ENCODE measurements at places on chromosomes 4 and X. TPM values are rescaled to one million over a fixed set of nuclear protein-coding genes. Genes with fewer than 3 reads are reported as not detected.

ENPEP gene
- total RNA-seq = not detected

ENPP6 gene
- total RNA-seq = not detected

SYP gene
- 0.27 TPM for total RNA-seq

CNKSR2 gene
- not detected for total RNA-seq

H2BW2 gene
- not detected for total RNA-seq

ATP8A1 gene
- total RNA-seq = 4.0 TPM

TADA2B gene
- 8.4 TPM for total RNA-seq

HSFX4 gene
- not detected for total RNA-seq

MAPK10 gene
- total RNA-seq = 0.07 TPM

WAS gene
- total RNA-seq = 0.13 TPM

PRSS12 gene
- total RNA-seq = 5.1 TPM

SPINK2 gene
- not detected for total RNA-seq

PFKFB1 gene
- total RNA-seq = not detected

MAGEA11 gene
- total RNA-seq = not detected

PCDH7 gene
- total RNA-seq = 0.05 TPM

DCAF8L2 gene
- not detected for total RNA-seq

CLDN2 gene
- not detected for total RNA-seq

ZCCHC18 gene
- total RNA-seq = 1.5 TPM

CDKL5 gene
- total RNA-seq = 1.9 TPM
